Lung microvascular endothelial cell (primary cell): ENCODE measurements at places on chromosomes 1 and 21.

DNA sequence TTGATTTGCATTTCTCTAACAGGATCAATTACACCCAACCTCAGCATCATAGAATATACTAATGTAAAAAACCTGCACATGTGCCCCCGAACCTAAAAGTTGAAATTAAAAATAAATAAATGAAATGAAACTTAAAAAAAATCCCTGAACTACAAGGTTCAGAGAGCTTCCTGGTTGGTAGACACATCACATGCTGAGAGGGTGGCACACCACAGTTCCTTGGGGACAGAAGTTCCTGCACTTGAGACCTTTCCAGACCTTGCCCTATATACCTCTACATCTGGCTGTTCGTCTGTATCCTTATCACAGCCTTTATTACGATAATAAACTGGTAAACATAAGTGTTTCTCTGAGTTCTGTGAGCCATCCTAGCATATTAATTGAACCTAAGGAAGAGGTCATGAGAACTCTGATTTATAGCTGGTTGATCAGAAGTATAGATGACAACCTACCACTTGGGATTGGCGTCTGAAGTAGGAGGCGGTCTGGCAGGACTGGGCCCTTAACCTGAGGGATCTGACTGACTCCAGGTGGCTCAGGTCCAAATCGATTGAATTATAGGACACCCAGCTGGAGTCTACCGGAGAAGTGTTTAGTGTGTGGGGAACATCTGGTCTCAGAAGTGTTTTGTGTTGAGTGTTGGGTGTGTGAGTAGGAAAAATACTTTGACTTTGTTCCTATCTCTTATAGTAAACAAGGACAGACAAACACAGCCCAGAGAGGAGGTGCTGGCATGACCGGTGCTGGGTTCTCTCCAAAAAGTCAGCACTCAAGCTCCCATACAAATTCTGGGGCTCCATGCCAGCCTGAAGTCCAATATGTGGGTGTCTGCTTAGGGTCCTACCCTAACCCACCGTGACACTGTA is 19.0 kb downstream of the C1orf115 start:
- no peak for DNase-seq

- peak; percentile 42 for DNase-seq
Observed at GRCh38 chr1:65717815-65718454, 74.8 kb upstream of the PDE4B start.

DNA sequence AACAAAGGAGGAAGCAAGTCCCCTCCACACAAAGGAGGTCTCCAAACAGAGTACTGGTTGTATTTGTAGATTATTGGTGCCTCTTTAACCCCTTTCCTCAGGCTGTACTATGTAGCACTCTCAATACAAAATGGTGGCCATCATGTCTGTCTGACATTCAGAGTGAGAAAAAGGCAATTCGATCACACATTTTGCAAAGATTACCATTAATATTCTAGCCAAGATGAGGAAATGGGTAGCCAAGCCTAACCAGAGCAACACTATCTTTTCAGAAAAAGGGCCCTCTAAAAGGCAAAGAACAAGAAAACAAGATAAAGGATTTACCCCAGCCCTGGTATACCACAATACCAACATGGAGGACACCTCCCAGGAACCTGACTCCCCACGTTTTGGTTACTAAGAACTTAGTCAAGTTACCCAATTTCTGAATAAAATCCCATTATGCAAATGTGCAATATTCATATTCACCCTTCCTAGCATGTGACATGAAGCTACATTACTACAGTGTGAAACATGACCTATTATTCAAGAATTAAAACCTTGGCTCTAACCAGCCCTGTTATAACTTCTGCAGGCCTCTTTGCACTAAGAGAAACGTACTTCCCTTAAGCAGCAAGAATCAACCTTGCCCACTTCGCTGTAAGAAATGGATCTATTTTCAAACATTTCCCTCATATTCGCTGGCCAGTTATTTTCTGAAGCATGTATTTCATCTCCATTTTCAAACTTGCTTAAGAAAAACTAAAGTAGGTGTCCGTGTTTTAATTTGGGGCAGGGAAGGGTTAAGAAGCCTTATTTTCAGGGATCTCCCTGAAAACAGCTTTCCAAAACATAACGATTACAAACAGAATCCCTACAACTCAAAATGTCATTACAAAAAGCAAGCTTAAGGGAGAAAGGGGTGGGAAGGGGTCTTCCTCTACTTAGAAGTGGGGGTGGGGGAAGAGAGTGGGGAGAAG is 2.1 kb downstream of the KDM5B start:
- DNase-seq: peak; percentile 13

- DNase-seq: peak; percentile 53
Observed at GRCh38 chr1:10060311-10061100, 27.7 kb downstream of the UBE4B start.

DNA sequence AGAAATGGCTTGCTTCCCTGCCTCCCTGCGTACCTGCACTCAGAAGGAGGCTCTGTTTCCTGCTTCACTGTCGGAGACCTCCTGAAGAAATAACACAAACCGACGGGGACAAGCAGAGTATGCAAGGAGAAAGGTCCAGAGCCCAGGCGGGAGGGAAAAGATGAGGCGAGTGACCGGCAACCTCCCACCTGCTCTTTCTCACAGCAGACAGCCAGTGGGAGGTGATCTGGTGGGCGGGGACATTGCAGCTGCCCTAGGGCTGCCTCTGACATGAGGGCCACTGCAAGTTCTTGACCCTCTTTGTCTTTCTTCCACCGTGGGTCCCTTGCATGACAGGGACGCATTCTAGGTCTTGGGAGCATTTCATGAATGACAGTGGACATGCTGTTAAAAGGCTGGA is 368.2 kb downstream of the CAMTA1 start:
- no peak for DNase-seq

- peak; percentile 87 for DNase-seq
Observed at GRCh38 chr1:94299627-94300553, 62.5 kb upstream of the ARHGAP29 start.

DNA sequence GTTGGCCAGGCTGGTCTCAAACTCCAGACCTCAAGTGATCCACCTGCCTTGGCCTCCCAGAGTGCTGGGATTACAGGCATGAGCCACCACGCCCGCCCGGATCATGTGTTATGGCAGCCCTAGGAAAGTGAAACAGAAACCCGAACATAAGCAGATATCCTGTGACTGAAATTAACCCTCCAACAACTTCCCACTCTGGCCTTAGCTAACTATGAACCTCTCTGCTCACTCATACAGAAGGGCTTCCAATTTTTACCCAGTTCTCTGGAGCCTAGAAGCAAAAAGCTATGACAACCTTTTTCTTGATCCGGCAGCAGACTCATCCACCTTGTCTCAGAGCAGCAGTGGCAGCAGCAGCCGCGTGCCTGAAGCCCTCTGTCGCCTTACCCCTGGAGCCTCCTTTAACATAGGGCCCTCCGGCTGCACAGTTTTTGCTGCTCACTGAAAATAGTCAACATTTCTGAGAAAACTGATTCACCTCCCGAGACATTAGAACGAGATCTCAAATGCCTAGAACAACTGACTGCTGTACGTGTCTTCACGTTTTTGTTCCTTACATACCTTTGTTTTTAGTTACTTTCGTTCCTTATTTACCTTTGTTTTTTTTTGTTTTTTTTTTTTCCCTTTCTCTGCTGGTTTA is 9.3 kb downstream of the CBR1 start:
- peak; percentile 70 for DNase-seq

DNA sequence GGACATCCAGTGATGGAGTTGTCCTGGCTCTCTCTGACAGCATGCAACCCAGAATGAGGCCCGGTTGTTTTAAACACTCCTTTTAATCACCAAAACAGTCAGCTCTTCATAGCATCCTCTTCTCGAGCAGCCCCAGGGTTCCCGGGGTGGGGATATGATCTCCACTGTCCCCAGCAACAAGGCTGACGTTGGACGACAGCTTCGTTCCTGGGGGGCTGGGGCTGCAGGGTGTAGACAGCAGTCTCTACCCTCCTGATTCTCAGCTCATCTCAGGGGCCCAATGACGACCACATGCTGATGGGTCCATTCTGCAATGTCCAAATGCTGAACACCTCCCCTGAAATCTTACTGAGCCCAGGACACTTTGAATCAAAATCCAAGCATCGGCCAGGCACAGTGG is 27.0 kb downstream of the TRIM11 start:
- no peak for DNase-seq

DNA sequence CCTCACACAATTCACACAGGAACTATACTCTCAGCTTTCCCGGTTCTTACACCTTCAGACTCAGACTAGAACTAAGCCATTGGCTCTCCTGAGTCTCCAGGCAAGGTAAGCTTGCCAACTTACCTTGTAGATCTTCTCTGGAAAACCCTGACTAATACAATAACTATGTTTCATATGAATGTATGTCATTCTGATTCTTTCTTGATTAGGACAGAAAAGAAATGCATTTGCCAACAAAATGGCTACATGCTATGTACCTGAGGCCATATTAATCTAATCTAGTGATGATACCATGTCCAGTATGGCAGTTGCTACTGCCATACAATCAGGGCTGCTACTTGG is 9.8 kb upstream of the ZSWIM5 start:
- DNase-seq: no peak

GRCh38 chr1:159554261-159554660 is 18.5 kb upstream of the OR10J5 start:
- DNase-seq: no peak
